ENCODE measurements at places on chromosomes 12 and 14.

DNA sequence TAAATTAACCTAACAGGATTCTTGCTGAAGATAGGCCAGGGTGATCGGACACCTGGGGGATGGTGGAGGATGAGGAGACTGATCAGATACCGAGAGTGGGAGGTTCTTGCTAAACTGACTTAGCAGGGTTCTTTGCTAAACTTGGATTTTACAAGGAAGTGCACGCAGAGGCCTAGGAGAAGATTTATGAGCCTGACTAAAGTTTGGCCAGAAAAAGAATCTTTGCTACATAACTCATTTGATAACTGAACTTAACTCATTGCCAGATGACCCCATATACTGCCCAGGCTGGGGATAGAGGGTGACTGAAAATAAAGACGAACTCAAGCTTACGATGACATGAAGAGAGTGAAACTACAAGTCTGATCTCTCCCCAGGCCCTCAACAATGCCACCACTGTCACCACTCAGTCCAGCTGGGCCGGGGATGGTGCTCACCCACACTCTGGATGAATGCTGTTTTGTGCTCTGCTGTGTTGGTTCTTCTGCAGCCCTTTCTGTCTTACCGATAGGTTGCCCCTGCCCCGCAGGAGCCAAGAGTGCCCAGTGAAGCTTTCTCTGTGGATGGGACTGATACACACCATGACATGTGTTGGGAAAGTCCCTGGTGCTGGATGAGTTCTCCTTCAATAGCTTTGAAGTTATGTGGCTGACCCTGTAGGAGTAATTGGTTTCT lies 29.0 kb downstream of the PPFIBP1 start:
- no peak for DNase-seq

DNA sequence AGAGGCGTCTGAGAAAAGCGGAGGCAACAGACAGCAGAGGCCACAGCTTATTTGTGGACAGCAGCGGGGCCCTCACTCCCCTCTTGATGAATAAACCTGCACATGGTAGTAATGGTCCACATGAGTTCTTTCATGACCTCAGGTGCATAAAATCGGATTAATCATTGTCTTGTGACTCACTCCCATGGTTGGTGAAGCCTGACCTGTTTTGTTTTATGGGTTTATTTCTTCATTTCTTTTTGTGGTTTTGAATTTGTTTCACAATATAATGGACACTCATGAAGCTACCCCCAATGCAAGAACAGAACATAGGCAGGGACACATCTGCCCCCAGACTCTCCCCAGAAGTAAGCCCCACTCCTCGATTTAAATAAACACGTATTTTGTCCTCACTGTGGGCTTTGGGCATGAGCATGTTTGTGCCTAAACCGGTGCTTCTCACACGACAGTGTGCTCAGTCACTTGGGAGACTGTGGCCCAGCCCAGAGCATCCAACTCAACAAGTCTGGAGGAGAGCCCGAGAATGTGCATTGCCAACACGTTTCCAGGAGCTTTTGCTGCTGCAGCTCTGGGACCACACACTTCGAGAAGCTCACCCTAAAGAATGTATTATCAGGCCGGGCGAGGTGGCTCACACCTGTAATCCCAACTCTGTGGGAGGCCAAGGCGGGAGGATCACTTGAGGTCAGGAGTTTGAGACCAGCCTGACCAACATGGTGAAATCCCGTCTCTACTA lies 116.1 kb downstream of the SCARB1 start:
- no peak for DNase-seq

GRCh38 chr12:130969223-130969622 lies 15.5 kb downstream of the ADGRD1 start:
- DNase-seq: no peak

DNA sequence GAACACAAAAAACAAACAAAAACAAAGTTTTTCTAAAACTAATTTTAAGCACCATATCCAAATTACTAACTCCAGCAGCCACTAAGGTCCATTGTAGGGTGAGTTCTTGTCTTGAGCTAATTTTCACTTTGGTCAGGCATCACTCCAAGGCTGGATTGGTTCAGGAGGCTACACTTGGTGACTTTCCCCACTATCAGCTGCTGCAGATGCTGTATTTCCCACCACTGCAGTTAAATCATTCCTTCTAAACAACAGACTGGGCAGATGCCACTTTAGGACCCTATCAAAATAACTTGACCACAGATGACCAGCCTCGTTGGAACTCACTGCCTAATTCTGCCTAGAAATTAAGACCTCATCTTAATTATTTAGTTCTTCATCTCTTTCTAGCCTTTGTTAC lies 140.5 kb downstream of the SLC16A7 start:
- DNase-seq: no peak

GRCh38 chr12:121278169-121279070 lies 18.1 kb downstream of the CAMKK2 start:
- DNase-seq: no peak

All from WTC11 (cell line).